COLO829 (cell line): ENCODE measurements at places on chromosomes 13 and 19.

GRCh38 chr13:76745261-76746200 lies 140.7 kb downstream of the KCTD12 start:
- DNase-seq: no peak

DNA sequence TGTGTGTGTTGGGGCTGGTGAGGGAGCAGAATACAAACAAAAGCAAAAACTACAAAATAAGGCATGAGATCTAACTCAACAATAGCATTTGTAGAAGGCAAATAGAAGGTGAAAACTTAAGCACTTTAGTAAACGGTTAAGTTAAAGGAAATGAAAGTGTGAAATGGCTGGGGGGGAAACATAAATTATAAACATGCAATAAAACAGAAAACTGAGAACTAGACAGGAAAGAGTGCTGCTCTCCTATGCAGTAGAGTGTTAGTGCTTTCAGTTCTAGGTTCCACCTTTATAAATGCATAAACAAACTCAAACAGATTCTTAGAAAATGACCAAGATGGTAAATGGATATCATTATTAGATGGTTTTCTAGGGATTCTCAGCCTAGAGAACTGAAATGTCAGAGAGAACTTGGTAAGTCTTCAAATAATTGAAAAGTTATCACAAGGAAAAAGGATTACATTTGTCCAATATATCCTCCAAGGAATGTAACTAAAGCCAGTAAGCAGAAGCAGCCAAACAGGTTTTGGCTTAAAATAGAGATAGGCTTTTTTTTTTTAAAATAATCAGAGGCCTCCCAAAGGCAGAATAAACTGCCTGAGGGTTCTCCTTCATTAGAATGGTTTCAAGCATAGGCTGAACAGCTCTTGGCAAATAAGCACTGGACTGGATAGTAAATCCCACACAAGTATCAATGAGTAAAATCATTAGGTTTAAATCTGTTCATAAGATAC lies 23.3 kb downstream of the RBM26 start:
- DNase-seq: no peak

- DNase-seq: no peak
These were observed 35.6 kb upstream of the TFDP1 start for GRCh38 chr13:113548778-113549621.

- DNase-seq: no peak
These were observed 662 bp upstream of the SPACA6 start for GRCh38 chr19:51692468-51692867.

- DNase-seq: peak; percentile 48
These were observed 13.0 kb downstream of the CIC start for GRCh38 chr19:42281827-42282762.

DNA sequence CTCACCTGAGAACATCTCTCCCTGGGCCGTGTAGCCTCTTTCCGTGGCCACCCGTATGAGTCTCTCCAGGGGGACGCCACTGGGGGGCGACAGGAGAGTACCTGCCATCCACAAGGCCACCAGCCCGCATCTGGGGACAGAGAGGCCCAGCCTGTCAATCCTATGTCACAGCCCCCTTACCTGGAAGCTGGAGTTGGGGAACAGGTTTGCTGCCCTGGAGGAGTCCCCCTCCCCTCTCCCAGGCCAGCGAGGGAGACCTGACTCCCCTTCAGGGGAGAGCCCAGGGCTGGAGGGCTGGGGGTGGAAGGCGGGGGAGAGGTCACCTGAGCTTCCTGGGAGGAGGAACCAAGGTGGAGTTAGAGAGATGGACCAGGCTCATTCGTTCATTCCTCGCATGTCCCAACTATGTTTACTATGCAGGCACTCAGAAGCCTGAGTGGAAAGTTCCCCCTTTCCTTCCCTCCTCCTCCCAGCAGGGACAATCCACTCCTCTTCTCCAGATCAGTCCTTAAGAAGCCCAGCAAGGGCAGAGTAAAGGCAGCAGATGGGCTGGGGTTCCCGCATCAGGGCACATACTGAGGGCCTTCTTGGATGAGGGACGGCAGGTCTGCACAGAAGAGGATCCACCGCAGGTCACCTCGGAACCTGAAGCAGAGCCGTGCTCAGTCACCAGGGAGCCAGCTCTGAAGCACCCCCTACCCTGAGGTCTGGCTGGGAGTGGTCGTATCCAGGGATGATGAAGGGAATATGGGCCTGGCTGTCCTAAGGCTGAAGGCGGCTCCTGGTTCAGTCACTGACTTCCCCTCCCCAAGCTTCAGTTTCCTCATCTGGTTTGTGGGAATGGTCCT lies 5.5 kb downstream of the ACTMAP start:
- no peak for DNase-seq

DNA sequence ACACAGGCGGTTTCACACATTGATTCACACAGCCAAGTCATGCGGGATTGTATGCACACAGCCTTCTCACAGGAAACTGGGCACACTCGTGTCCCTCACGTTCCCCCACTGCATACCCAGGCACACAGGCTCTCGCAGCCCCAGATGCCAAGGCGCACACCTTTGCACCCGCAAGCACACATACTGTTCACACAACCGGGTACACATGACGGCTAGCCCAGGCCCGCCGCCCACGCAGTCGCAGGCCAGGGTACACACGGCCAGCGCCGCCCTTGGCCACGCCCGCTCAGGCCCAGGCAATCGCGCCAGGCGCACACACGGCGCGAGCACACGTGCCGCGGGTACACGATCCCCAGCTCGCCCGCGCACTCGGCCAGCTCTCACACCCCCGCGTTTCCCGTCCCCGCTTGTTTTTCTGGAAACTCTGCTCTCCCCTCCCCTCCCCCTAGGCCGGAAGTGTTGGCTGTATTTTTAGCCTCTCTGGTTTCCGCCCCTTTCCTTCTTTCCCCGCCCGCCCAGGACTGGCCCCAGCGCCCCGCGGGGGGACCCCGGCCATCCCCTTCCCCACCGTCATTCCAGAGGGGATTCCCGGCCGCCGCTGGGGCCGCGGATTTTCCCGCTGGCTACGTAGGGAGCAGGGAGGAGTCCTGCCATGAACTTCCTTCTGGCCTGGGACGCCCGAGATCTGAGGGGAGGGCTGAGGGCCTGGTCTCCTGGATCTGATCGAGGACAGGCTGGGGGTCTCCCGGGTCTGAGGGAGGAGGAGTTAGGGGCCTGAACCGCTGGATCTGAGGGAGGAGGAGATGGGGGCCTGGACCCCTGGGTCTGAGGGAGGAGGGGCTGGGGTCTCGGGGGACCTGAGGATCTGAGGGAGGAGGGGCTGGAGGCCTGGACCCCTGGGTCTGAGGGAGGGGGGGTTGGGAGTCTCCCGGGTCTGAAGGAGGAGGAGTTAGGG lies 4.0 kb upstream of the ZFP36 start:
- peak; percentile 58 for DNase-seq

DNA sequence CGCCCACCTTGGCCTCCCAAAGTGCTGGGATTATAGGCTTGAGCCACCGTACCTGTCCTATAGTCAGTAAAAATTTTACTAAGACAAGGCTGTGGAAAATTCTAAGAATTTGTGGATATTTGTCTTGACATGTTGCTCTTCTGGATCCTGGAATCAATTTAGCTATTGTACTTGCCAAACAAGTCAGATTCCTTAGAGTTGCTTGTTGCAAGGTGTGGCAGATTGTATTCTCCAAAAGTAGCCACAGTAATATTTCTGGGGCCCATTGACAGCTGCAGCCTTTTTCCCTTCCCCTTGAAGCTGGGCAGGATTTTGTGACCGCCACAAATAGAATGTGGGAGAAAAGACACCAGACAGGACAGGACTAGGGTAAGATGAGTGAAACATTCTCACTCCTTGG lies 98.8 kb upstream of the TMTC4 start:
- no peak for DNase-seq

- DNase-seq: no peak
These were observed 11.6 kb downstream of the SUPT20H start for GRCh38 chr13:37047846-37048245.

GRCh38 chr13:97175041-97175440 lies 47.1 kb upstream of the MBNL2 start:
- DNase-seq: no peak

DNA sequence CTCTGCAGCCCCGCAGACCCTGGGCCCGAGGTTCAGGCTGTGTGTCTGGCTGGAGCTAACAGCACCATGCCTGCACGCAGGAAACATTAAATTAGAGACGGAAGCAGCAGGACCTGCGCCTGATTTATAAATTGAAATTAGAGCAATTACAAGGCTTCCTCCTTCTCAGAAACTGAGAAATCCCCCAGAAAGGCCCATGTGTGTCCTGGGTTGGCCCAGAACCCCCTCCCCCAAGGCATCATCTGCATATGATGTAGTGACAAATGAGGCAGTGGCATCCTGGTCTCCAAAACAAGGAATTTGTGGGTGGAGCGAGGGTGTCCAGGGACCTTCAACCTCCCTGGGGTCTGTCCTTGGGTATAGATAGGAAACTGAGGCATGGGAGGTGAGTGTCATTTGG lies 27.2 kb upstream of the SEMA6B start:
- no peak for DNase-seq

GRCh38 chr19:58181902-58182576 lies 822 bp upstream of the ZNF274 start:
- no peak for DNase-seq

- no peak for DNase-seq
These were observed 72.0 kb downstream of the TEX29 start for GRCh38 chr13:111392486-111392885.

DNA sequence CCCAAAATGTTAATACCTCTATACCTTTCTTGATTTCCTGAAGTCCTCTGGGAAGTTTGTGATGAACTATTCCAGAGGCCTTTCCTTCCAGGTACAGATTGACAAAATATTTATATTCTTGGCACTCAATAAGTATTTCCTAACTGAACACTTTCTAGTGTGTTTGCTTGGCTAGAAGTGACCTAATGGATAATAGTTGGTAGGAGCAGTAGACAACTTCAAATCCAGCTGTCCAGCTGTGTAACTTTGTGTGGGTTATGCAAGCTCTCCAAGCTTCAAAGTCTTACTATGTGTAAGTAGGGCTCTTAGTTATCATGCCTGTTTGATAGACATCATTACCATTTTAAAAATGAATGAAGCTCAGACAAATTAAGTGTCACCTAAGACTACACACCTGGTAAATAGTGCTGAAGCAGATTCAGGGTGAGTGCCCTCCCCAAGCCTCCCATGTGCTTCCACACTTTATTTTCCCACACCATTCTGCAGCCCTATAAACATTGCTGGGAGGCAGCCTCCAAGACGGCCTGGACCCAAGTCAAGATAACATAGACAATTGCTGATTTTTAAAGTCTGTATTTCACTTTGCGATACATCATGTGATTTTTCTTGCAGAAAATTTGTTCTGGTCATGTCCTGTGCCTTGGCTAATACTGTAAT lies 196.6 kb downstream of the NALCN start:
- DNase-seq: no peak

- no peak for DNase-seq
These were observed 167.1 kb downstream of the PCDH9 start for GRCh38 chr13:67063036-67063435.

DNA sequence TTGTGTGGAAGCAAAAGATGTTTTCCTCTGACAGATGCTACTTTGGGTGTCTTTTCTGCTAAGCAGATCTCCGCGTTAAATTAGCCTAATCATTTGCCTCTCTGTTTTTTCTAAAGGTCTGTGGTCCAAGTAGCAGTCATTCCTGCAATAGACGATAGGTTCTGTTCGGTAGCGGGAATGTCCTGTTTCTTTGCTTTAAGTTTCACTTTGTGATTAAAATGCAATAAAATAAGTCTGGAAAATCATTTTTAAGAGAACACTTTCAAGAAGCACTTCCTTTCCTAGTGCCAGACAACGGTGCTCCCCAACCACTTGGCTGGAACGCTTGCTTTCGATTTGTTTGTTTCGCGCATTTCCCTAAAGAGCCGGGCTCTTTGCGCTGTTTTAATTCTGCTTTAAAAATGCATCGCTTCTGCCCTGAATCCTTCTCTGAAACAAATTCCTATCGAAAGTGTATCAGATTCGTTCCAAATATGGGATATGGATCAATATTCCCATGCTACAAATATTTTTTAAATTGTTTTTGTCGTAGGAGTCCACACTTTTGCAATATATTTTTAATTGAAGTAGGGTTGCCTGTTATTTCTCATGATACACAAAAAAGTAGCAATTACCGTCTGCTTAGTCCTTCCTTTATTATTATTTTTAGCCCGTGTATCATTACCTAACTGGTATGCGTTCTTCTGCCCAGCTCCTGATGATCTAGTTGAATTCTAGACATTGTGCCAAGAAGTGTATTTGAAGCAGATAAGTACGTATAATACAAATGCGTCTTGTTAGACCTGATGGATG lies 14.2 kb downstream of the ZIC2 start:
- no peak for DNase-seq

DNA sequence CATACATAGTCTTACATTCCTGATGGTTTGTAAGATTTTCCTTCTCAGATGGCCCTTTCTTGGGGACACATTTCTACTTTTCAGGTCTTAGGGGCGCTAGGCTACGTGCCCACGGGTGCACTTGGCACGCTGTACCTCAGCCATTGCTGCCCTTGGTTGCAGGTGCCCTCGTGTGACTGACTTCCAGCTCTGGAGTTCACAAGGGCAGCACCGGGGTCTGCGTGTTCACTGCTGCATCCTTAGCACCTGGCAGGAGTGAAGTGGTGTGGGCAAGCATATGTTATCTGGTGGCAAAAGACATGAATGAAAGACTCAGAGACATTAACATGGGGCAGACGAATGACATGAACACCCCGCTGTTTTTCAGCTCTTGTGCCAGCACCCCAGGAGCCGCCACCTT lies 13.3 kb upstream of the WDR88 start:
- no peak for DNase-seq

DNA sequence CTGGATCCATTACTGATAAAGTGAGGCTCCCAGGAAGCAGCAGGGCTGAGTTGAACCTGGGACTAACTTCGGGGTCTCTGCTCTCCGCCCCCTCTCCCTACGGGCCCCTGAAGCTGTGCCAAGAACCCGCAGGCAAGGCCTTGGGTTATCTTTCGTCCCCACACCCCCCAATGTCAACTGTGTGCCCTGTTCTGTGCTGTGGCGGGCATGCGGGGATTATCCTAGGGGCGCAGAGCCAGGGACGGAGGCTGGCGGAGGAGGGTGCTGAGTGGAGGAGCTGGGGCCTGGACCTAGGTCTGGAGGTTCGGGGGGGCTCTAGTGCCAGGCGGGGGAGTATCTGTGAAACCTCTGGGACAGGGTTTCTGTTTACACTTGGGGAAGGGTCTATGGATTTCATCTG lies 26.4 kb downstream of the RFX1 start:
- no peak for DNase-seq
